ENCODE measurements at places on chromosomes 11 and 22.

DNA sequence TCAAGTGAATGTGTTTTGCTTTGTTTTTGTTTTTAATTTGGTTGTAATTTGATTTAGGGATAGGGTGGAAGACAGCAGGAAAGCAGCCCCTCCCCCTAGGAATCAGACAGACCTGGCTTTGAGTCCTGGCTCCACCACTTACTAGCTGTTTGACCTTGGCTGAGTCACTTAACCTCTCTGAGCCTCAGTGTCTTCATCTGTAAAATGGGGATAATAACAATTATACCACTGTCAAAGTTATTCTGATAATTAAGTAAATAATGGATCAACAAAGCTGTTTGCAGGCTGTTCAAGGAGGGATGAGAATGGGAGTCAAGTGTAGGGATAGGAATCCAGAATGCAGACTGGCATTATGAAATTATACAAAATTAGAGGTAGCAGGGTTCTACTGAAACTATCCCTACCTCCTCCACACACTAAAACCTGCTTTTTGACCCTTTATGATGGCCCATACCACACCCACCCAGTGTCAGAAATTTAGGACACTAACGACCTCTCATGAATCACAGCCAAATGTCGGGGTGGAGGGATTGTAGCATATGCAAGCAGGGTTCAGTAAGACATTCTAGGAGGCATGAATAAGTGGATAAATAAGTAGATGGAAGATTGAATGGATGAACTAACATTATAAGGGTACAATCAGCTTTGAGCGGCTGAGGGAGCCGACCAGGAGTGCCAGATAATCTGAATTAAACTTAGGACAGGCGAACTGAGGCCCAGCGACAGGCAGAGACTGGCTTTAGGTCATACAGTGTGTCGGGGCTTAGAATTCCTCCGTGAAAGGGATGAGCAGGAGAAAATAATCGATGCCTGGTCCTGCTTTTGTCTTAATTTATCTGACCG, 974 bp downstream of the ANAPC15 start:
- DNase-seq = no peak

DNA sequence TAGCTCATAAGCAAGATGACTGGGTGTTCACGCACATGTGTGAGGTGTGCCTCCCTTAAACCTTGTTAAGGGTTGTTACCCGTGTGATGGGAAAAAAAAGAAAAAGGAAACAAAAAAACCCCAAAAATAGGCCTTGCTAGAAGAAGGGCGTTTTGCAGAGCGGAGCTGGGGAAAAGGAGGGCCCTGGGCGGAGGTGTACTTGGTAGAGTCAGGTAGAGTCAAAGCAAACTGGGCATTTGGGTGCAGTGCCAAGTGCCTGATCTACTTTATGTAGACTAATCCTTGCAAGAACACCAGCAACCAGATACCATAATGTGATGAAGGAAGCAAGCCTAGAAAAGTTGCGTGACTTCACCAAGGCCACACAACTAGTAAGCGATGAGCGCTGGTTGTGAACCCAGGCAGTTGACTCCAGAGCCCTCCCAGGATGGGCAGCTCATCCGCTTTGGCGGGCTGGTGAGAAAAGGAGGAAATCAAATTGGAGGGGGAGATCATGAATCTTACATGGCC, 1.2 kb upstream of the TIRAP start:
- DNase-seq = no peak

DNA sequence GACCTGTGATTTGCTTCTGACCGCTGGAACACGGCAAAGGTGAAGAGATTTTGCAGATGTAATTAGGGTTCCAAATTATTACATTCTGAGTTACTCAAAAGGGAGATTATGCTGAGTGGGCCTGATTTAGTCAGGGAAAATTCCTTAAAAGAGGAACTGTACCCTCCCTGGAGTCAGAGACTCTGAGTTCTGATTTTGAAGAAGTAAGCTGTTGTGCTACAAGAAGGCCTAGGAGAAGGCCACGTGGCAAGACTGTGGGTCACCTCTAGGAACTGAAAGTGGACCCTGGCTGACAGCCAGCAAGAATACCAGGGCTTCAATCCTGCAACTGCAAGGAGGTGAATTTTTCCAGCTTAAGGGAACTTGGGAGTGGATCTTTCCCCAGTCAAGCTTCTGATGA, 45.3 kb downstream of the CHRDL2 start:
- DNase-seq = no peak

DNA sequence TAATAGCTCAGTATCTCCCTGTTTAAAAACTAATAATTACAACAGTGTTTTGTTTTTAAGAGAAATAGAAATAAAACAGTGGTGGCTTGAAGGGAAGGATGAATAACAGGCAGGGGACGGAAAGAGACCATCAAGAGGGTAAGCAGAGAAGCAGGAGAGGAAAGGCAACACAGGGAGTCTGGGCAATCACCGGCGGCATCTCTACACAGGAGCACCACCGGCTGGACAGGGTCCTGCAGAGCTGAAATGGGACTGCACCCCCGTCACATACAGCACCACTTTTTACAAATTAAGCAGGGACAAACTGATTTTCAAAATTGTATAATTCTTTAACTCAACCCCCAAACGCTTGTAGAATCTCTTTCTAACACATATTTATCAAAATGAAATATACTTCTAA, 18.4 kb downstream of the PHF21A start:
- no peak for DNase-seq

- DNase-seq = no peak
Observed at GRCh38 chr11:15446929-15447328, 332.2 kb downstream of the INSC start.

GRCh38 chr11:110467556-110467955, 37.8 kb downstream of the FDX1 start:
- DNase-seq = no peak

All from activated naive CD8-positive, alpha-beta T cell treated with anti-CD3 and anti-CD28 coated beads for 36 hours (primary cell).